ENCODE measurements at places on chromosomes 11 and 22.

- H3K4me1 ChIP-seq, result no peaks in the 10 kb centered on the region
- H3K27me3 ChIP-seq, result no peaks in the 10 kb centered on the region
- H3K36me3 ChIP-seq, result no peaks in the 10 kb centered on the region
- H3K27ac ChIP-seq, result no peak overlapping the region
- DNase-seq, result no peak
Measured at GRCh38 chr11:121207485-121208115, 85.0 kb upstream of the SC5D start.

DNA sequence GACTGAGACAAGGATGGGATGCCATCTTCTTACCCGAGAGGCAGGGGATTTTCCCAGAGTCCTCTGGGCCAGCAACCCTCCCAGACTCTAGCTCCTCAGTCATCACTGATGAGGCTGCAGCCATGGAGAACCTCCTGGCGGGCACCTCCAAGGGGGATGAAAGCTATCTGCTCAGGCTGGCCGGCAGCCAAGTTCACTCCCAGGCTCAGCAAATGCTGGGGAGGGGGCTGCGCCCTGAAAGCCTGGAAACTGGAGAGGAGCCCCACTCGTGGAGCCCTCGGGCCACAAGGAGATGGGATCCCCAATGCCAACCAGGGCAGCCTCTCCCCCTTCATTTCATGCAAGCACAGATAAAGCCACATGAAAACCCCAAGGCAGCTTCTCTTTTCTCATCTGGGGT is 75.0 kb downstream of the CACNA1I start:
- H3K27me3 ChIP-seq, result no peaks in the 10 kb centered on the region
- no peaks in the 10 kb centered on the region for H3K4me1 ChIP-seq
- no peak overlapping the region for H3K4me3 ChIP-seq

- no peaks in the 10 kb centered on the region for H3K4me1 ChIP-seq
- no peaks in the 10 kb centered on the region for H3K36me3 ChIP-seq
- DNase-seq, result no peak
- no peaks in the 10 kb centered on the region for H3K27me3 ChIP-seq
- H3K4me3 ChIP-seq, result no peak overlapping the region
Measured at GRCh38 chr11:37597776-37598175, 999.7 kb upstream of the RAG2 start.

DNA sequence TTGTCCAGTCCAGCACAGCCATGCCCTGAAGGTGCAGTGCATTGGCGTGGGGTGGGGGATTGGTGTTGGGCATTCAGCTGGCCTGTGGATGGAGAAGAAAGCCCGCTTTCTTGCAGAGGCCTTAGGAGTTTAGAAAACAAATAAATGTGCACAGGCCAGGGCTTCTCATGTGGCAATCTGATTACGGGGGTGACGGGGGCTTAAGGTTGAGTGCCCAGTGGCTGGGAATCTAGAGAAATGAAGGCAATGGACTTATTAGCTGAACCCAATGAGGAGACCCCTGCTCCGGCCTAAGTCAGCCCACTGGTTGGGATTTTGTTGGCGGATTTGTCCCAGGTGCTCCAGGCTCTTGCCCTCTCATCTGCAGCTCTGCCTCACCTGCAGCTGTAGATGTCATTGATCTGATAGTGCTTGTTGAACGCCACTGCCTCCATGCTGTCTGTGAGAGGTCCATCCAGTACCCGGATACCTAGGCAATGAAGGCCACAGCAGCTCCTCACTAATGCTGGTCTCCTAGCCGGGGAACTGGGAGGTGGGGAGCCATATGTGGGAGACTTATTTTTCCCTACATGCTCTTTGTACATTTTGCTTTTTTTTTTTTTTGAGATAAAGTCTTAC is 6.2 kb downstream of the PCSK7 start:
- H3K4me3 ChIP-seq, result no peak overlapping the region
- H3K4me1 ChIP-seq, result no peaks in the 10 kb centered on the region
- peaks cover 64% of the 10 kb centered on the region for H3K36me3 ChIP-seq

DNA sequence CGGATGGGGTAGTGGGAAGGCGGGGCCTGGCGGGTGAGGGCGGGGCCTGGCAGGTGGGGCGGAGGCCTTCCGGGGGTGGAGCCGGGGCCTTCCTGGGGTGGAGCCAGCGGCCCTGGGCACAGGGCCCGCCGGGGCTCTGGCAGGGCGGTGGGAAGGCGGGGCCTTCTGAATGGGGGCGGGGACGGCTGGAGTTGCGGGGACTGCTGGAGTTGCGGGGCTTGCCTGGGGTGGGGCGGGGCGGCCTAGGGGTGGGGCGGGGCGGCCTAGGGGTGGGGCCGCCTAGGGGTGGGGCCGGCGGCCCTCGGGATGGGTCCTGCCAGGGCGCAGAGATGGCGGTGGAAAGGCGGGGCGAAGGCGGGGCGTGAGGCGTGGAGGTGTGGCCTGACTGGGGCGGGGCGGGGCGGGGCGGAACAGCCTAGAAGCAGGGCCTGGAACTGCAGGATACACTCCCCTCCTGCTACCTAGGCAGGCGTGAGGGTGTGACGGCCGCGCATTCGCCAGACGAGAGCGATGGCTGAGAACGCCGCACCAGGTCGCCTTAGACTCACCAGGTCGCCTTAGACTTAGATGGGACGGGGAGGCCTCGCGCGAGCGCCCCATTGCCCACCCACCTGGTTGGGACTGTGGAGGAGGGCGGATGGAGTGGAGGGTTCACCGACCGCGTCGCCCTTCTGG is 19.3 kb downstream of the RRP7A start:
- H3K27me3 ChIP-seq, result no peaks in the 10 kb centered on the region
- peak overlapping the region; percentile 18 for H3K4me3 ChIP-seq
- peaks cover 12% of the 10 kb centered on the region for H3K4me1 ChIP-seq
- H3K27ac ChIP-seq, result no peak overlapping the region

DNA sequence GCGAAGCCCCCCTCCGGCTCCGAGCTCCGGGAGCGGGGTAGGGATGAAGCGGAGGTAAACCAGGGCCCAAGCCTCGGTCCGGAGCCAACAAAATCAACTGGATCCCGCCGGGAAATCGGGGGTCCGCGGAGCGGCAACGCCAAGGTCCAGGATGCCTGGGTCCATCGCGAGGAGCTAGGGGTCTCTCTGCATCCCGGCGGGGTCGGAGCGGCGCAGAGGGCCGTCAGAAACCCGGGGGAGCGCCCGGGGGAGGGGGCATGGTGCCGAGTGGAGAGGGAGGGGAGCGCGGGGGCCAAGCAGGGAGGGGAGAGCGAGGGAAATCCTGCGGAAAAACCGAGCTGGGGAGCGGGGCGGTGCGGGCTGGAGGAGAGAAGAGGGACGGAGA is 51.8 kb downstream of the SLC22A12 start:
- no peaks in the 10 kb centered on the region for H3K36me3 ChIP-seq
- no peak overlapping the region for H3K4me3 ChIP-seq
- no peak overlapping the region for H3K27ac ChIP-seq
- no peaks in the 10 kb centered on the region for H3K4me1 ChIP-seq
- H3K27me3 ChIP-seq, result no peaks in the 10 kb centered on the region

DNA sequence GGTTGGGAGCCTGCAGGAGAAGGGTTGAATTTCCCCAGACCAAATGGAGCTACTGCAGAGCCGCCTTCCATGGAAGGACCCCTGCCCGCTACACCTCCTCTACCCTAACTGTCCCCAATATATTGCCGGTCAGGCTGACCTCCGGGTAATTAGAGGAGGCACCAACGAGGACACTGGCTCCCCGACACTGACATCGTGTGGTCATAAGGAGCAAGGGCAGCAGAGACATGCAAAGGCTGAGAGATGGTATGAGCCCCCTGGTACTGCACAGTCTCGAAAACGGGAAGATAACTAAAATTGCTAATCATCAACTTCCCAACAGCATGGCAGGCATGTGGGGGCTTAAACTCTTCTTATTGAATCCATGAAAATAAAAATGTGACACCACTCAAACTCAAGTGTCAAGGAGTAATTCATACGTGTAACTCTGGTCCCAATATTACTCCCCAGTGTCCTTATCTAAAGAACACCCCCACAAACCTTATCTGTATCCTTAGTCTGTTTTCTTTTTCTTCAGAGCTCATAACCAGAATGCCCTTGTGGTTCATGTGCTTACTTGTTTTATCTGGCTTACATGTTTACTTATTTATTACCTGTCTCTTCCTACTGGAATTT is 4.4 kb downstream of the CAVIN3 start:
- no peak overlapping the region for H3K27ac ChIP-seq
- no peaks in the 10 kb centered on the region for H3K36me3 ChIP-seq
- no peaks in the 10 kb centered on the region for H3K27me3 ChIP-seq
- H3K4me3 ChIP-seq, result peak overlapping the region; percentile 8
- peak; percentile 83 for DNase-seq

DNA sequence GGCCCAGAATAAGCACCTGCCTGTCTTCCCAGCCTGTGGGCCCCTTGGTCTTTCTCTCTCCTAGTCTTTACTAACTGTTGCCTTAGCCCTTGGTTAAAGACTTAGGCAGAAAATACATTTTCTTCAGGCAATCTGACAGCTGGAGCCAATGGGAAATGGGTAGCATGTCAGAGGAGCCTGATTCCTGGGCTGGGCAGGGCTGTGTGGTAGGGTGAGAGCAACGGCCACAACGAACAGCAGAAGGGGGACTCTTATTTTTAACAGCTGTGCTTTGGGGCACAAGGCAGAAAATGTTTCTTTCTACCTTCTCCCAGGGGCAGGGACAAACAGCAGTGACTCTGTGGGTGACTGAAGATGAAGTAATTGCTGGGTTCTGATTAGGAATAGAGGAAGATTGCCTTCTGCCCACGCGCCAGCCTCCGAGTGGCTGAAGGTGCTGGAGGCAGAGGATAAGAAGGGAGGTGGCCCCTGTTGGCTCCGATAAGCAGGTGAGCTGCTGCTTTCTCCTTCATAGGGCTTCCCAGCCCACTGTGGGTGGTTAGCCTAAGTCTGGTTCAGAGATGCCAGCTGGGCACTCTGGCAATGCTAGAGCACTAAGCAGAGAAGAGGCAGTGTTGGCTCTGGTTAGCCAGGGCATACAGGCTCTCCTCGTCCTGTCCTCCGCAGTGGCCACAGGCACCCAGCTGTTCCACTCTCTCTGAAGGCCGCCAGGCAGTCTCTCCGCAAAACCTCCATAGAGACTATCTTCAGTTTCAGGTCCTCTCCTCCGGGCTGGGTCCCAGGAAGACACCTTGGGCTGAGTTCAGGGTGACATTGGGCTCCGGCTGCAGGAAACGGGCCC is 1.5 kb downstream of the YPEL4 start:
- DNase-seq, result no peak
- no peak overlapping the region for H3K4me3 ChIP-seq
- H3K4me1 ChIP-seq, result no peaks in the 10 kb centered on the region
- no peaks in the 10 kb centered on the region for H3K36me3 ChIP-seq

- DNase-seq, result no peak
- H3K27ac ChIP-seq, result no peak overlapping the region
- H3K36me3 ChIP-seq, result no peaks in the 10 kb centered on the region
- H3K4me1 ChIP-seq, result no peaks in the 10 kb centered on the region
- H3K4me3 ChIP-seq, result no peak overlapping the region
- H3K27me3 ChIP-seq, result no peaks in the 10 kb centered on the region
Measured at GRCh38 chr11:87223816-87224215, 186.1 kb downstream of the TMEM135 start.

- H3K27me3 ChIP-seq, result no peaks in the 10 kb centered on the region
- no peaks in the 10 kb centered on the region for H3K4me1 ChIP-seq
- H3K27ac ChIP-seq, result no peak overlapping the region
- H3K4me3 ChIP-seq, result no peak overlapping the region
- DNase-seq, result no peak
Measured at GRCh38 chr11:36241497-36241896, 47.7 kb downstream of the COMMD9 start.

GRCh38 chr11:71340086-71340606 is 87.8 kb upstream of the SHANK2 start:
- no peaks in the 10 kb centered on the region for H3K27me3 ChIP-seq
- no peaks in the 10 kb centered on the region for H3K36me3 ChIP-seq
- no peak overlapping the region for H3K4me3 ChIP-seq
- no peak for DNase-seq
- no peak overlapping the region for H3K27ac ChIP-seq

Measured in right atrium auricular region (tissue), 2 donors.